CD4-positive, alpha-beta T cell treated with Interleukin-2 at 100 ng/mL for 4 hours (primary cell): ENCODE measurements at places on chromosomes 5 and 9.

- peak; percentile 74 for DNase-seq
These were observed 4.8 kb upstream of the SARDH start for GRCh38 chr9:133742849-133743444.

DNA sequence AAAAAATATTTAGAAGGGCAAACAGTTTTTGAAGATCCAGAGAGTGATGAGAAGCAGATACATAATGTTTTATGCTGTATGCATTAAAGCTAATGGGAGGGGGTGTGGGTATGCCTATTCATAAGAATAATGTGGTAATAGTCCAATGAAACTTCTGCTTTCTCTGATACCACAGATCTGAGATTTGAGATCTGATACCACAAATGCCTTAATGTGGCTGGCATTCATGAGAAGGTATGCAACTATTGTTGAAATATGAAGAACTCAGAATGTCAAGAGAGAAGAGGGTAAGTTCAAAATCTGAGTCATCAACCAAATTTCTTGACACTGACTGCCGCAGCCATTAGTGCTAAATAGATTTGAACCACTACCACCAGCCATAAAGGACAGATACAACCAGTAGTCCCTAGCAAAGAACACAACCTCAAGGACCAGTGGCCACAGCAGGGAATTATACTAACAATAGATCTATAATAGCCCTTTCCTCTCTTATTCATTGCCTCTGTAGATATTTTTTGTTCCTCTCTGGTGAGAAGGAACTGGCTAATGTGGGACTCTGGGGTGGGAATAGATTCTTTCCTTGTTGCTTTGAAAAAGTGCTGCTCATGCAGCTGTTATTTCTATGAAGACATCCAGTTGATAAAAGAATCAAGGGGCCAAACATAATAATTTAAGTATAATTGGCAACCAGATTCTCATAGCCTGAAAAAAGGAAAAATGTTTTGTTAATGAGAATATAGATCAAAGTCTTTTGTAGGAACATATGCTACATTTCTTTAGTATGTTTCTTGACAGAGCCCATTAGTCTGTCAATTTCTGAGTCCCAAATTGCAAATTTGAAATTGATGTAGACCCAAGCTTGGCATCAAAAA, 256.5 kb upstream of the ZNF608 start:
- DNase-seq = no peak

DNA sequence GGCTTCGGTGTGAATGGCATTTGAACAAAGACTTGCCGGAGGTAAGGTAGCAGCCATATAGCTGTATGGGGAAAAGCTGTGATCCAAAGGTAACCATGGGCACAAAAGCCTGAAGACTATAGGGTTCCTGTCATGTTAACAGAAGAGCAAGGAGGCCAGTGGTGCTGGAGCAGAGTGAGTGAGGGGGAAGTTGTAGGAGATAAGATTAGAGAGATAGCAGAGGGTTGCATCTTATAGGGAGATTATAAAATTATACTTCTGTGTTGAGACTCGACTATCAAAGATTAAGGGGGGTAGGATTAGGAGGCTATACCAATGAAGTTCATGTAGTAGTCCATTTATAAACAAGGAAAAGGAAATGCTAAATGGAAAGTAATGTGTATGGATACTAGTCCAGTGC, 3.3 kb downstream of the NCBP1 start:
- no peak for DNase-seq

- DNase-seq = no peak
These were observed 49.7 kb downstream of the FAM174A start for GRCh38 chr5:100584889-100585288.

DNA sequence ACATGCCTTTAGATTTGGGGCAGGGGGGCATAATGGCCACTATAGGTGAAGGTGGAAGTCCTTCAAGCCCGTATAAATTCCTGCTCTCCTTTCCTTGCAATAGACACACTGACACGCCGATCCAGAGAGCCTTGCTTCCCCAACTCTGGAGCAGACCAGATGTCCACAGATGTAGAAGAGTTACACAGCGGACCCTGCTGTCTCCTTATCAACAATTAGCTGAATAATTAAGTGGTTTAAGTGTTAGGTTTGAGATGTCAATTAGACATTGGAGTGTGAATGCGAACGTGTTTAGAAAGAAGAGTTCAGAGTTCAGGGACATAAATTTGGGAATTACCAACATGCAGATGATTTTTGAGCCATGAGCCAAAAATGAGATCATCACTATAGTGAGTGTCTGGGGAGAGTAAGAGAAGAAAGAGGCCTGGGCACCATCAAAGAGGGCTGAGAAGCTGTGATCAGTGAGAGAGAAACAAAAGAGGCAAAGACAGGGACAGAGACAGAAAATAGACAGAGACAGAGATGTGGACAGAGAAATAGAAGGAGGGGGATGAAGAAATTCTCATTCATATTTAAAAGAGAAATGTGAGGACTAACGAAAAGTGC, 734.4 kb upstream of the ADAMTS16 start:
- DNase-seq = no peak

DNA sequence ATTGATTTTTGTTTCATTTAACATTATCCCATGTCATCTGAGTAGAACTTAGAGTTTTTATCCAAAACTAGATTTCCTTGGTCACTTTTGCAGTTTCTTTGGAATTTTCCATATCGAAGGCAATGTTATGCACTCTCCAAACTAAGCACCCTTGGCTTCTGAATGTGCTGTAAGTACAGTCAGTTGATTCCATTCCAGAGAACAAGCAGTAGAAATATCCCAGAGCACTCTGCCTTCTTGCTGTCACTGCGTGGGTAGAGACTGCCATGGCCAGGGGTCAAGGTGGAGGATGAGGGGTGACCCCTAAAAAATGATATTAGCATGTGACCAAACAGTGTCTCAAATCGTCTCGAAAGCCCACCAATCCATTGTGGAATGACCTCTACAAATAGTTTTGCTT, 36.2 kb downstream of the PIP5K1B start:
- DNase-seq = no peak

DNA sequence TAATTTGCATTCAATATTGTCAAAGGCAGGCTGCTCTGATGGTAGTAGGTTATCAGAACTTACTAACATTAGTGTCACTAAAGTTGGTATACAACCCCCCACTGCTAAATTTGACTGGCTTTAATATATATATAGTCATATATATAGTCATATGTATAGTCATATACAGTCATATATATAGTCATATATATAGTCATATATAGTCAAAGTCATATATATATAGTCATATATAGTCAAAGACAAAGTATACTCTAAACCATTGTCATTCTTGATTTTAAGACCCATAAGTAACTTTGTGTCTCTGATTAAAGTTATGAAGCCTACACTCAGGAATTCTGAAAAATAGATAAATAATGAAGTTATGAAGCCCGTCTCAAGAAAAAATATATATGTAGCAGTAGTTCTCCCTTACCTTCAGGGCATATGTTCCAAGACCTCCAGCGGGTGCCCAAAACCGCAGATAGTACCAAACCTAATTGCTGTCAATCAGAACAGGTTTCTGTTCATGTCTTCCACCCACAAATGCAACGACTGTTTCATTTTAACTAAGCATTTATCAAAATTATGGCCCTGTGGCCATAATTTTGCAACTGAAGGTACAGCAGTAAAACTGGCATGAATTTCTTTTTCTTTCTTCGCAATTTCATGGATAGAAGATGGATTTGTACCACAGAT, 40.1 kb downstream of the TRPM6 start:
- DNase-seq = no peak

- DNase-seq = no peak
These were observed 209.5 kb upstream of the MVB12B start for GRCh38 chr9:126117158-126117425.

DNA sequence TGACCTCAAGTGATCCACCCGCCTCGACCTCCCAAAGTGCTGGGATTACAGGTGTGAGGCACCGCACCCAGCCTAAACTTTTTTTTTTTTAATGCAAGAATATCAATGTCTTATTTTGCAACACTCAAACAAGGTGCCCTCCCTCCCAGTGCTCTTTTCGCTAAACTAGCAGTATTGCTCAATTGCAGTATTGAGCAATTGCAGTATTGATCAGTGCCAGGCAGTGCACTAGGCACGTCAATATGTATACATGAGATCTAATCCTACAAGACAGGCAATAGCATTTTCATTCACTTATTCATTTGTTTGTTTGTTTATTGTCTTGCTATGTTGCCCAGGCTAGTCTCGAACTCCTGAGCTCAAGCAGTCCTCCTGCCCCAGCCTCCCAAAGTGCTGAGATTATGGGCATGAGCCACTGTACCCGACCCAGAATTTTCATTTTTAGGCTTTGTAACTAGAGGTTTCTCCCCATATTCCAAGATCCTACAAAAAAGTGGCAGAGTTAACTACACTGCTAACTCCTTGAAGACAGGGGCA, 94.5 kb downstream of the TTLL11 start:
- no peak for DNase-seq

- DNase-seq = no peak
These were observed 58.6 kb downstream of the DIAPH1 start for GRCh38 chr5:141560151-141560550.

- DNase-seq = peak; percentile 71
These were observed 157.1 kb downstream of the ARRDC3 start for GRCh38 chr5:91225848-91226686.

DNA sequence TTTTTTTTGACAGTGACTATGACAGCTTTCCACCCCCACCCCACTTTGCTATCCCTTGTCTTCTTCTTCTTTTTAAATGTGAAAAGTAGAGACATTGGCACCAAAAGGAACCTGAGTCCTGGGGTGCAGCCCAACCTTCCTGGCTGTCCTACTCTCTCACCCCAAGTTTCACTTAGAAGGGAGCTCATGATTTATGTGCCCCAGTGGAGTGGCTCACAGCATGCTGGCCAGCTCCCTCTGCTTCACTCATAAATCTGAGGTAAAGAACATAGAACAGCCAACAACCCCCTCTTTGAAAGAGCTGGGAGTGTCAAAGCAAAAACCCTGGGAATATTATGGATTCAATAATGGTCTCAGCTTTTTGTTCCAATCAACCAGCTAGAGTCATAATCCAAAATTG, 196.3 kb upstream of the DAPK1 start:
- no peak for DNase-seq

DNA sequence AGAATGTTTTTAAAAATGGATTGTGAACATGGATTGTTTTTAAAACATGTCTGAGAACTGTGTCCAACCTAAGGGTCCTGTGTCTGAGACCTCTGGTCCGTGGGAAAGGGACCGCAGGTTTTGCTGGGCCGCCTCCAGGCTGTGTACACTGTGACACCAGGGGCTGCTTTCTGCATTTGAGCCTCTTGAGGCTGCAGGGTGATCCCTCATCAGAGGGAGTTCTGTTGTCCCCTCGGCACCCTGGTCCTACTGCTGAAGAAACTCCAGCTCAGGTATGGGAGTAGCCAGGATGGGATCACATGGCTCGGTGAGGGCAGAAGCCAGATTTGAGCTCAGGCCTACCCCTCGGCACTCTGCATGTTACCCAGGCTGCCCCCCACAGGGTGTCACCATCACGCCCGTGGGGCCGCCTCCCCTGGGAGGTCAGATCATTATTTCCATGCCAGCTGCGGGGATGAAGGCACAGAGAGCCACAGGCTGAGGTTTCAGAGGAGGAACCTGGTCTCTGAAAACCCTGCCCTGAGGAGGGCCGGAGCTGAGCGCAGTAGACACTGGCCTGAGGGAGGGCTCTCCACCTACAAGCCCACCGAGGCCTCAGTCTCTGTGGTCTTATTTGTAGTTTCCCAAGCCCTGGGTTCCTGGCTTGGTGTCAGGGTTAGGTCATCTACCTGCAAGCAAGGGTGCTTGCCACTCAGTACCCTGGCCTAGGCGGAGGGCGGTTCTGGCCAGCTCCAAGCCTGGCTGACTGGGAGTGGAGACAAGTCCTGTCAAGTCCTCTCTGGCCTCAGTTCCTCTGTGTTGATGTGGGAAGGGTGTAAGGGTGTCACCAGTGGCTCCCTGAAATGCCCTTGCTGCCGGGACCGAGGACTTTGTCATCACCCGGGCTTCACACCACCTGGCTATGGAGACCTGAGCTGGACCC, 2.8 kb downstream of the PRR7 start:
- DNase-seq = no peak

- DNase-seq = no peak
These were observed 204.2 kb downstream of the SGCD start for GRCh38 chr5:156531199-156531598.

- no peak for DNase-seq
These were observed 20.1 kb upstream of the HMCN2 start for GRCh38 chr9:130245474-130245873.

GRCh38 chr5:7271435-7272084, 124.4 kb upstream of the ADCY2 start:
- DNase-seq = no peak

DNA sequence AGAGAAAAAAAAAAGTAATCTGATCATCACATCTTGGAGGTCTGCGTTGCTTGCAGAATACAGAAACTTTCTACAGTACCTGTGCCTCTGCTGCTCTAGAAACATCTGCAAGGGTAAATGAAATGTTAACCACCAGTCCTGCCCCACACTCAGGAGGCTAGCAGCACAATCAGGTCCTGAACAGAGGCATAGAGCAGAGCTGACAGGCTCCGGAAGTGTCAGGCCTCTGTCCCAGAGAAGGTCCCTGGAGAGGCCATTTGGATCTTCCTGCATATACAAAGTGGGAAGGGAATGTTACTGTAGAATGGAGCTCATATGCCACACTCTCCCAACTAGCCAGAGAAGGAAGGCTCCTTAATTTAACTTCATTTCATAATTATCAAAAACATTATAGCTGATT, 7.2 kb downstream of the NRG2 start:
- no peak for DNase-seq

DNA sequence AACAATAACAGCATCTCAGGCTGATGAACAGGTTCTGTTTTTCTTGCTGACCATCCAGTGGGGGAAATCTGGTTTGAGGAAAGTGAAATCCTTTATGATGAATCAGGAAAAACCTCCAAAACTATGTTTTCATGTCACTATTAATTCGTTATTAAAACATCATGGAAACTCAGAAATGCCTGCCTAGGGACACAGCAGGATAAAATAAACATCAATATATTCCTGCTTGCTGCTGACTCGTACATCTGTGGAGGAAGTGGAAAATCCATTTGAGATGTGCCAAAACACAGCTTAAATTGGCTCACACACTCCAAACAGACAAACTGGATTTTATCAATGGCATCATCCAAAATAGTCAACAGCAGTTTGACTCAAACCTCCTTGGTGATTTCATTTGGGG, 53.0 kb downstream of the TEK start:
- DNase-seq = no peak

- DNase-seq = no peak
These were observed 179.6 kb upstream of the PITX1 start for GRCh38 chr5:135213466-135214239.

- no peak for DNase-seq
These were observed 93.1 kb upstream of the TLE1 start for GRCh38 chr9:81782313-81782995.

DNA sequence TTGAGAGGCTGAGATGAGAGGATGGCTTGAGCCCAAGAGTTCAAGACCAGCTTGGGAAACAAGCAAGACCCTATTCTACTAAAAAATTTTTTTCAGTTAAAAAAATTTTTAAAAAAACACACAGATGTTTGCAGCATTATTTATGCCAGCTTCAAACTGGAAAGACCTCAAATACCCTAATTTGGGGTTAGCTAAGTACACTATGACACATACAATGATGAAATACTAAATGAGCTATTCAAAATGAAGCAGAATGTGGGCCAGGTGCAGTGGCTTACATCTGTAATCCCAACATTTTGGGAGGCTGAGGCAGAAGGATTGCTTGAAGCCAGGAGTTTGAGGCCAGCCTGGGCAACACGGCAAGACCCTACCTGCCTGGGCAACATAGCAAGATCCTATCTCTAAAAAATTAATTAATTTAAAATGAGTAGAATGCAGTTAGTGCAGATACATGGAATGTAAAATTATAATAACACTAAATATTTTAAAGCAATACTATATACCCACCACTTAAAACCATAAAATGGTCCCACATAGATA, 44.9 kb downstream of the LHFPL2 start:
- DNase-seq = no peak
